ENCODE measurements at places on chromosomes 2 and 18.

- no peak for DNase-seq
Observed at GRCh38 chr2:235034265-235035118, 82.7 kb downstream of the SH3BP4 start.

GRCh38 chr2:129248198-129248597, 731.3 kb upstream of the RAB6C start:
- DNase-seq = no peak

DNA sequence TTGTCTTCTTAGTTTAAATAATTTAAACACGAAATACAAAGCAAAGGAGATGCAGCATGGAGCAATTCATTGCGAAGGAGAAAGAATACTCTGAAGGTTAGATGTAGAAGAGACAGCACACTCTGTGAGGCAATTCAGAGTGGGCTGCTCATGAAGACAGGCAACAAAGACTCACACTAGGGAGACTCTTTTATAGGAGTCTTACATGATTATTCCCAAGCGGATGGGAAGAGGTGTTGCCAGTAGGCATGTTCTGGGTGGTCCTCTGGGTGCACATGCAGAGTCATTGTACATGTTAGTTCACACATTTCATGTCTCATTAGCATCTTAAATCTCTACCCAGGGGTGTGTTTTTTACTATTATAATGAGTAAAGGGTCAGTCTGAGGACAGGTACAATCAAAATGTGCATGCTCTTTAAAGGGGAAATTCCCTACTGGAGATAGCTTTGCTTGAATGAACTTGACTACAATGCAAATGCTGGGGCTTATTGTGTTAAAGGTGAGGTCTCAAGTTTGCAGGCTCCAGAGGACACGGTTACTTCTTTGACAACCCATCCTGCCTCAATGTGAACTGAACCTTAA, 275.5 kb downstream of the CDH19 start:
- DNase-seq = no peak

DNA sequence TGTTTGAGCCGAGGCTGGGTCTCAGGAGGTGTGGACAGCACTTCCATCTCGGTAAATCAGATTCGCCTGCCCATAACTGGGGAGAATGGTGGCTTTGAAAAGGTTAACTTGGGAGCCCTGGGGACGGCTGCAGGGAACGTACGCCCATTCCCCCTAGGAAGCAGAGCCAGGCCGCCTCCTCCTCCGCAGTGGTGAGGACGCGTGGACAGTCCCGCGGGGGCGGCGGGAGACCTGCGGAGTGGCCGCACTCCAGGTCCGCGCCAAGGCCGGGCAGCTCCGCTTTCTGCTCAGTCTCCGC, 845 bp upstream of the MYCN start:
- DNase-seq = peak; percentile 57

GRCh38 chr2:160647967-160648685, 154.5 kb upstream of the RBMS1 start:
- peak; percentile 19 for DNase-seq

DNA sequence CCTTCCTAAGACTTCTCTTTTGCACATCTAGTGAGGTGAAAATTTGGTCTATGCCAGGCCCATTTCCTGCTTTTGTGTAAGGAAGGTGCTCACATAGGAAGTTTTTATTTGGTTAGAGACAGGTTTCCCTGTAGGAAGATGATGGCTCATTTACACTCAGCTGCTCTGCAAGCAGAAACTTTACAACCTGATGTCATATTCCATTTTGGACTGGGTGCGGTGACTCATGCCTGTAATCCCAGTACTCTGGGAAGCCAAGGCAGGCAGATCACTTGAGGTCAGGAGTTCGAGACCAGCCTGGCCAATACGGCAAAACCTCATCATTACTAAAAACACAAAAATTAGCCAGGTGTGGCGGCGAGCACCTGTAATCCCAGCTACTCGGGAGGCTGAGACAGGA, 35.8 kb downstream of the CASP10 start:
- DNase-seq = peak; percentile 66

DNA sequence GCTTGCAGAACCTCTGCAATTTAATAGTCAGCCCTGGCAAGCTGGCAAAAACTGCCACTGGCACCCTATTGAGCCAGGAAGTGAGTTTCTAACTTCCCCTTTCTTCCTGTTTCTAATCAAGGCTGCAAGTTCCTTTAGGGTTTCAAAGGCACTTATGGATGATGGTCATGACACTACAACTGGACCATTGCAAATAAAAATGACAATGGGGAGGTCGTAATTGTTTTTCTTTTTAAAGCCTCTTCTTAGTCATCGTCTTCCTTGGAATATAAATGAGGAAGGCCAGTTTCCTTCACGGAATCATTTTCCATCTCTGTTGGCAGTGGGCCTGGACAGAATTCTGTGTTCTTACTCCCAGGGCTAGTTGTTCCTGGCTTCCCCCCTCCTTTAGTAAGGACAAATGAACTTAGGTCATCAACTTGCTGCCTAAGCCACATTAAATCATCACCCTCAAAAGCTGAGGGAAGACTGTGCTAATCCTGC, 35.8 kb downstream of the SH3RF3 start:
- DNase-seq = no peak

- no peak for DNase-seq
Observed at GRCh38 chr2:135985826-135986393, 484 bp upstream of the DARS1 start.

DNA sequence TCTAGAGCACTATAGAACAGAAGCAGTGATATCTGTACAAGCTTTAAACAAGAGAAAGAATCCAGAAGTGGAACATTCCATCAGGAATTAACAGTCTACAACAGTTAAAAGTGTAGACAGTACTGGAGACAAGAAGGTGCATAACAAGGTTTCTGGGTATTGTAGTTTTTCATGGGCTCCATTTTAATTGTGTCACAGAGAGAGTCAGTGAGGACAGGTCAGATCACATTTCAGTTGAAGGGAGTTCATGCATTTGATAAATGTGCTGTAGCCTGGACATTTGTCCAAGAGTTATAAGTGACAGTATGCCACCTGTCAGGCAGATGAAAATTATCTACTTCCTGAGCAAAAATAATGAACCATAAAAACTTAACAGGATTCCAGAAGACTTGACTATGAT, 328.6 kb downstream of the CNTNAP5 start:
- DNase-seq = no peak

DNA sequence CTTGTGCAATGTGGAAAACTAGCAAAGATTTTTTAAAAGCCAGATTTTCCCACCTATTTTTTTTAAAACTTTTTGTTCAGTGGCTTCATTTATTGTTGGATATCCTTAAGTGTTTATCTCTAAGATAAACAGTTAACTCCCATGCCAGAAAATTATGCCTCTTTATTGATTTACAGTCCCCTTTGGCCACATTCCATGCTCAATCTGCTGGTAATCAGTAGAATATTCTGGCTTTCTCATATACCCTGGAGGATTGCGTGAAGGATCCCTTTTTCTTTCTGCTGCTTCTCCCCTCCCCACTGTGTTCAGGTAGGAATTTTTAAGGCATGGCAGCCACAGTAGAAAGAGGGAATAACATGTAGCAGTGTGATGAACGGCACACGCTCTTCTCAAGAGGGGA, 2.6 kb downstream of the GRHL1 start:
- DNase-seq = no peak

DNA sequence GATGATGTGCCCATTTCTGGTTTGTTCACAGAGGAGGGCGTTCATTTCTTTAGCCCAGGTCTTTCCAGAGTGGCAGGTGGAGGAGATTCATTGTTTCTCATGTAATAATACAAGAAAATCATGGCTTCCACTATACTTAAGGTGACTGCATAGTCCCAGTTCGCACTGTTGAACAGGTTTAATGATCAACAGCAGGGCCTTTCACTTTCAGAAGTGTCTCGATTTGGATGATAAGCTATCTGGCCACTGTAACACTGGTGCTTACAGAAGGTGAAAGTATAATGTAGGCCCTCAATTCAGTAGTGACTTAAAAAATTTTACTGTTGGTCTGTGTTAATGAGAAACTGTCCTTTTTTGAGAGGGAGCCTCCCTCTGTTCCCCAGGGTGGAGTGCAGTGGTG, 1.4 kb downstream of the RMC1 start:
- no peak for DNase-seq

- DNase-seq = no peak
Observed at GRCh38 chr2:96839875-96840850, 3.7 kb downstream of the ANKRD23 start.

DNA sequence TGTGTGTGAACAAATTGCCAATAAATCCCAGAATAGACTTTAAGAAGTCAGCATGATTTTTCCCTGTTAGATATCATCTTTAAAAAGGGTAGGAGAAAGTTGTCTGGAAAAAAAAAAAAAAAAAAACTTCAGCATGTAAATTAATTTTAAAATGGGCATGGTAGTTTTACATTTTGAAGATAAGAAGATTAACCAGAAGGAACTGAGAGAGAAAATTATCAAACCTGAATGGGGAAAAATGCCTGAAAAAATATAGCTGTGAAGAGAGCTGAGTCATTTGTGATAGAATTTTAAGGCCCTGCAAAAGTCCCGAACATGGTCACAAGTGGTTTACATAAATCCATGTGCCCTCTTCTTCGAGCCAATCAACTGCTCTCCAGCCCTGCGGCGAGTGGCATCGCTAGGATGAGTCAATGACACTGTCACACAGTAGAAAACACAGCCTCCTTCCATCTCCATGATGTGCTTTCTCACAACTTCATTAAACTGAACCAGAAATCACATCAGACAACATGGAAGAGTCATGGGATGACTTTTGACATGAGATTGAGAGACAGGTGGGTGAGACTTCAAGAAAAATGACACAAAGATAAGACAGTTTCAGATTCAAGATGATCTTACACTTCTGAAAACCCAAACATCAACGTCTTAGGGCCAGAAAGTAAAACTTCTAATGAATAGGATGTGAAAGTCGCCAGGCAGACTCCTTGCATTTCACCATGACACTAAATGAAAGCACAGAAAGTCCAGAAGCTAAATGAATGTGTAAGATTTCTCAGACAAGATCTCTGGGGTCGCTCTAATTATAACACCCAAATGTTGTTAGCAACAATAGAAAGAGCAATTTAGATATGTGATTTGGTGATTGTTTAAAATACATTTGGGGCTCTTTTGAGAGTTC, 273.0 kb upstream of the ID2 start:
- no peak for DNase-seq

- no peak for DNase-seq
Observed at GRCh38 chr2:173229086-173229485, 125.6 kb upstream of the CDCA7 start.

DNA sequence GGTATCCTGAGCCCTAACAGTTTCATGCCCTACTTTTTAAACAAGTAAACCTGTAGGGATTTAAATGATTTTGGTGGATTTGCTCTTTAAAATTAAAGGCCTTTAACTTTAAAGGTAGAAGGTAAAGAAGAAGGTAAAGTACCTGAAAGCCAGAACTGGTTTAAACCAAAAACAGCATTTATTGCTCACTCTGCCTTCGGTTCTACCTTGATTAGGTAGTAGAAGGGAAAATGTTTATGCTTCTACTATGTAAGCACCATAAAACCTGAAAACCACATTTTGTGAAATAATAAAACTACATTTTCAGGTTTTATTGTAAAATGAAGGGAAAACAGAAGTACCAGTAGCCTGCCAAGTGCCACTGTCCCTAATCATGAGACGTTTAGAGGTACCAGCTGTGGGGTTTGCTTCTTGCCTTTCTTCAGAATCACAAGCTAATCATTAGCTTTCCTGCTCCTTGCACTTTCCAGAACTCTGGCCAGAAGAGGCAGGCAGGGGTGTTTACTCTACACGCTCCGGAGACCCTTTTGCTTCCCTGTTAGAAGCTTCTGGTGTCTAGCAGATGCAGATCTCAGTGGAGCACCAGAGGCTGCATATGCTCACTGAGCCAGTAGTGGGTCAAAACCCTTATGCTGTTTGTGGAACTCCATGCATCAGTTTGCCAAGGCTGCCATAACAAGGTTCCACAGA, 33.3 kb downstream of the RPIA start:
- no peak for DNase-seq

GRCh38 chr2:126359494-126359893, 296.5 kb upstream of the GYPC start:
- DNase-seq = peak; percentile 1

DNA sequence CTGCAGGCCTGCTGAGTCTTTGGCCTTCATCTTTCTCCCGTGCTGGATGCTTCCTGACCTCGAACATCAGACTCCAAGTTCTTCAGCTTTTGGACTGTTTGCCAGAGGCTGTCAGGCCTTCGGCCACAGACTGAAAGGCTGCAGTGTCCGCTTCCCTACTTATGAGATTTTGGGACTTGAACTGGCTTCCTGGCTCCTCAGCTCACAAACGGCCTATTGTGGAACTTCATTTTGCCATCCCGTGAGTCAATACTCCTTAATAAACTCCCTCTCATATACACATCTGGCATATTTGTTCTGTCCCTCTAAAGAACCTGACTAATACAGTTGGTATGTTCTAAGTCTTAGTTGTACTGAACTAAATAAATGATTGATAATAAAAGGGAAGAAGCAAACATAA, 702.8 kb upstream of the LINC00305 start:
- DNase-seq = no peak

DNA sequence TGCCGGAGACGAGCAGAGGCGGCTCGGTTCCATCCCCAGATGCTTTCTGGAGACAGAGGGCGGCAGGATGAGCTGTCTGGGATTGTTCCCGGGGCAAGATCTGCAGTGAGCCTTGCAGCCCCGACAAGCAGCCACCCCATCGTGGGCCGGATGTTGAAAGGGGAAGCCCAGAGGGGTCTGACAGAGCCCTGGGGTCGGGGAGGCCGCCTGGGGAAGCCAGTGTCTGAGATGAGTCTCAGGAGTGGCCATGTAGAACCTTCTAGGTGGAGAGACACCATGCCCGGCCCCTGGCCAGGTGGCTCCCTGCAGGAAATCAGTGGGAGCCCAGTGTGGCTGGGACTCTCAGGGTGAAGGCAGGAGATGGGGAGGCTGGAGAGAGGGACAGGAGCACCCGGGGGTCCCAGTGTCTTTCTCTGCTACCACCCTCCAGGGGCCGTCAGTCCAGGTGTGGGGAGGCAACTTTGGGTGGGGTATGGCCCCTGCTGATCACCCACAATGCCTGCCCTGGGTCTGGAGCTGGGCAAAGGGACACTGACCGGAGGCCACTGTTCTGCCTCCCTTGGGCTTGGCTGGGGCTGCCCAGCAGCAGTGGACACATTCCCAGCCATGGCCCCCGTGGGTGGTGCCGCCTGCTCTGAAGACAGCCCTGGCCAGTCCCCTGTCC, 128.3 kb upstream of the HS6ST1 start:
- DNase-seq = no peak

DNA sequence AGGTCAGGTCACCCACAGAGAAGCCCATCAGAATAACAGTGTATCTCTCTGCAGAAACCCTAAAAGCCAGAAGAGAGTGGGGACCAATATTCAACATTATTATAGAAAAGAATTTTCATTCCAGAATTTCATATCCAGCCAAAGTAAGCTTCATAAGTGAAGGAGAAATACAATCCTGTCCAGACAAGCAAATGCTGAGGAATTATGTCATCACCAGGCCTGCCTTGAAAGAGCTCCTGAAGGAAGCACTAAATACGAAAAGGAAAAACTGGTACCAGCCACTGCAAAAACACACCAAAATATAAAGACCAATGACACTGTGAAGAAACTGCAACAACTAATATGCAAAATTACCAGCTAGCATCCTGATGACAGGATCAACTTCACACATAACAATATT, 260.0 kb upstream of the KYNU start:
- DNase-seq = peak; percentile 72

All from epithelial cell of esophagus (primary cell).